ENCODE measurements at places on chromosomes 4 and X.
A peak's percentile ranks its signal among the peaks of the same experiment; 100 is the strongest.

DNA sequence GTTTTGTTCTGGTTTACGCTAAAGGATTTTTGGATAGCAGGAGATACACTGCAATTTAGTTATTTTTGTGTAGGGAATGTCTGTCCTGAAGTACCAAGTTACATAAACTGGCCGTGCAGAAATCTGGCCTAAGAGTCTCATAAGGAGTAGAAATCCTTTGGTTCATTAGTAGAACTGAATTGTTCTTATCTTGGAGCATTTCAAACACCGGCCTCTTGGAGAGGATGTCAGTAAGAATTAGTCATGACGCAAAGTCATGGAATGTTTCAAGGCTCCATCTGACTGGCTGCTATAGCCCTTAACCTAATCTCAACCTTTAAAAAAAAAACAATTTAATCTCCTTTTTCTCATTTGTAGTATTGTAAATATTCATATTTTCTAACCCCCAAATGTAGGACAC, 15.2 kb downstream of the PDLIM3 start:
- DNase-seq: no peak

DNA sequence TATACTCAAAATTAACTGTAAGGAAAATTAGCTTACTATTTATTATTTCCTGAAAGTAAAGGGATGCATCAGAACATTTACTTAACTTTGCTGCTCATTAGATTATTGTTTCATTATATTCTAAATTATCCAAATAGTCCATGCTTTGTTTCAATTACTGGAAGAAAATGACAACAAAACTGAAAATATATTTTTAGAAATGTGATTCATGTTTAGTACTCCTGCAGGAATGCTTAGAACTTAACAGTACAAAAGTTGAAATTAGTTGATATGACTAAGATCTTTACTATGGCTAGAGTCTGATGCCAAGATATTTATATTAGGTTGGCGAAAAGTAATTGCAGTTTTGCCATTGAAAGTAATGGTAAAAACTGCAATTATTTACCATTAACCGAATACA, 660.5 kb upstream of the PABPC4L start:
- DNase-seq: no peak

DNA sequence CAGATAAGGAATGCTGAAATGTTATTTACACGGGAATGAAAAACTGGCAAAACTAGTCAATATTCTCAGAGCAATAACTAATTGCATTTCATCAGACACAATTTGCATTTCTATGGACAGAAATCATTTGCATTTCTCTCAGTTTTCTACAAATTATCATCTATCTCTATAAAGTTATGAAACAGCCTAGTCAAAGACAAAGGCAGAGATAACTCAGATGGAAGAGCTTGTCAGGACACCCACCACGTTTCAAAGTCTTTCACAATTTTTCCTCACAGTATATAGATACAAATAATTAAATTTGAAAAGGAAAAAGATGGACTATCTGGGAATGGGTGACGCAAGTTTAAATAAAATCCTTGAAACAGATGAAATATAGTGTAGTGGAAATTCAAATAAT, 230.8 kb downstream of the GASK1B start:
- no peak for DNase-seq

DNA sequence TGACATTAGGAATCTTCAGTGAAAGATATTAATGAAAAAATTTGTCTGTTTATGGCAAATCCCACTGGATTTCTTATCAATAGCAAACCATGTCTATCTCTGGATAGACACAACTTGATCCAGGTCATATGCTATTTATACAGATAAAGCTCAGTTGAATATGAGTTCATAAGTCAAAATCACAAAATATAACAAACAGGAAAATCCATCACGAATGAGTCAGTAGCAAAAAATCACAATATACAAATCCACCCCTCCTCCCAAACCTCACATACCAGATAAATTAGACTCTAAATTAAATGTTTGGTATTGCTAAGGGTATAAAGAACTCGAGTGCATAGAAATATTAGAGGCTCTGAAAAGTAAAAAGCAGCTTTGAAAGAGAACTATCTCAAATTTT, 420.5 kb downstream of the TLL1 start:
- no peak for DNase-seq

DNA sequence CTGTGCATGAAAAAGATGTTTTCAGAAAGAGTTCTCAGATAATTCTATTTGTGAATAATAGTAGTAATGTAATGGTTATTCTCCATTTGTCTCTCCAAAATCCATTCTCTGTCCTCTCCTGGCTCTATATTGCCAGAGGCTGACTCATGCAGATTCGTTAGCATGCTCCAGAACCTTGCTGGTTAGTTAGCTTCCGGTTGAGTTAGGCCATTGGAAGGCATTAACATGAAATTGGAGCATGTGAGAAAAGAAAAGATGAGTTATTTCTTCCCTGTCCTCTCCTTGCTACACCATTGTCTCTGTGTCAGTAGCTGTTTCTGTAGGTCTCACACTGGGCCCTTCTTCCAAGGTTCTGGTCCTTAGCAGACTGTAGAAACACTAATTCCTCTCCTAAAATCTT, 23.5 kb upstream of the PRDM8 start:
- DNase-seq: no peak

DNA sequence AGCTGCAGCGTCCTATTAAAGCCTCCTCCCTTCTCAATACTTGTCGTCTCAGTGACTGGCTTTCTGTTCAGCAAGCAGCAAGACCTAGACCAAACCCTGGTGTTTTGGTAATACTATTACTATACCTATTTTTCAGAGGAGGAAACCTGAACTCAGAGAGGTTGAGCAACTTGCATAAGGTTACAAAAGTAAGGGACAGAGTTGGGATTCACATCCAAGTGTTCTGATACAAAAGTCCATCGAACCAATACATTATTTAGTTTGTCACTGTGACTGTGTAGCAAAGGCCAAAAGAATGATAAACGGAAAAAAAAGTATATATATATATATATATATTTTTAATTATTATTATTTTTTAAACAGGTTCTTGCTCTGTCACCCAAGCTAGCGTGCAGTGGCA, 29.9 kb upstream of the KLHL8 start:
- DNase-seq: no peak

DNA sequence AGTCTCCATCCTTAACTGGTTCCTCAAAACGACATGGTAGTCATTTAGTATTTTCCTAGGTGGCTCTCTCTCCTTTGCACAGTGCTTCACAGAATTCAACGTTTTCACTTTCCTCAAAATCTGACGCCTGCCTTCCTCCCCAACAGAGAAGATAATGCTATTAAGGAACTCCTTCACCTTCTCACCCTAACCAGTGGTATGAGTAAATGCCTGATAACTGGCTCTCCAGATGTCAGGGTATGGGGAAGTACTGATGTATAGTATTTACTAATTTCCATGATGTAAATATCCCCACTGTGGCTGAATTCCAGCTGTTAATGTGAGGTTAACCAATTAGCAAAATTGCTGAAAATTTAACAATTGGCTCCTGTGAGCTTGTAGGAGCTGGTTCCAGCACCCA, 28.8 kb upstream of the NSUN7 start:
- DNase-seq: no peak

- no peak for DNase-seq
Observed at GRCh38 chr4:189278597-189279165, 662.0 kb upstream of the FRG1 start.

GRCh38 chrX:23493941-23494374, 159.3 kb downstream of the PTCHD1 start:
- DNase-seq: no peak

GRCh38 chr4:27020203-27020602, 159.6 kb downstream of the STIM2 start:
- DNase-seq: no peak

DNA sequence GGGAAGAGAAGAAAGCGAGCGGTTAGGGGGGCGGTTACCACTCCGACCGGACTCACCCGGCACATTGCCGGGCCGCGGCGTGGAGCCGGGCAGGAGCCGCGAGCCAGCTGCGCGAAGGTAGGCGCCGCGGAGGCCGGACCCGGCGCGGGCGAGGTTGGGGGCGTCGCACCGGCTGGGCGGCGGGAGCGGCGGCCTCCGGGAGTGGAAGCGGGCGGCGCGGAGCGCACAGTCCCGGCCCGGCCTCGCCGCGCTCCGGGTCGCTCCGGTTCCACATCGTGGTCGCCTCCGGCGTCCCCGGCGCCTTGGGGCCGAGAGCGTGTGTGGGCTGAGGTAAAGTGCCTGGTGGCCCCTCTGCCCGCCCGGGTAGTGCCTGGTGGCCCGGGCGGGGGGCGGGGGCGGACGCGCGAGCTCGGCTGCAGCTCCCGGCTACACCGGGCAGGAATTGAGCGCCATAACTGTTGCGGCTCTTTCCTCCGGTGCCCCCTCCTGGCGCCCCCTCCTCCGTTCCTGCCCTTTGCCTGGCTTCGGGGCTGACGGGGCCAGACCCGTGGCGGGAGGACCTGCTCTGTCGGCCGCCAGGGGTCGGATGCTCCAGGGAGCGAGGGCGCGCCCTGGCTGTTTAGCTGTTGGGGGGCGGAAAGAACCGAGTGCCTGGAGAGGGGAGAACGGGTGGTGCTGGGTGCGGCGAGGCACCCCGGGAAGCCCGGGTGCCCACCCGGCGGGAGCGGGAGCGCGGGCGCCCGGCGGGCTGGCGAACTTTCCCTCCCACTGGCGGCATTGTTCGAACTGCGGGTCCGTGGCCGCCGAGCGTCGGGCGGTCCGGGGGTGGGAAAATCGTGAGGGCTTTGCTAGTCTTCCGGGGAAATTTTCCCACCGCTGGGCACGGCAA, 626 bp downstream of the JADE3 start:
- peak; percentile 32 for DNase-seq

DNA sequence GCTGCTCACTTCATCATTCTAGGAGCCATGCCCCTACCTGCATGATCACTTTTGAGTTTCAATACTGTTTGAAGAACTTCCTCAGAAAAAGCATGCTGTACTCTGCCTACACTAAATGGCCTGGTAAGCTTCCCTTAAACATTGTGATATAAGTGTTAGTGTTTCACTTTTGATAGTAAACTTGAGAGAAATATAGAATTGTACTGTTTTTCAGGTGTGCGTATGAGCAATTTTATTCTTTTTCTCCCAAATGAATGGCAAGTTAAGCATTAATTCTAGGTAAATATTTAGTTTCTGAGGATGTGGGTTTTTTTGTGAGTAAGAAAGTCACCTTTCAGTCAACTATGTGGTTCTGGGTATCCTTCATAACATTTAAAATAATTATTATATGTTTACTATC, 484.5 kb downstream of the IL15 start:
- no peak for DNase-seq

GRCh38 chrX:70252491-70252890, 7.5 kb downstream of the P2RY4 start:
- DNase-seq: no peak

DNA sequence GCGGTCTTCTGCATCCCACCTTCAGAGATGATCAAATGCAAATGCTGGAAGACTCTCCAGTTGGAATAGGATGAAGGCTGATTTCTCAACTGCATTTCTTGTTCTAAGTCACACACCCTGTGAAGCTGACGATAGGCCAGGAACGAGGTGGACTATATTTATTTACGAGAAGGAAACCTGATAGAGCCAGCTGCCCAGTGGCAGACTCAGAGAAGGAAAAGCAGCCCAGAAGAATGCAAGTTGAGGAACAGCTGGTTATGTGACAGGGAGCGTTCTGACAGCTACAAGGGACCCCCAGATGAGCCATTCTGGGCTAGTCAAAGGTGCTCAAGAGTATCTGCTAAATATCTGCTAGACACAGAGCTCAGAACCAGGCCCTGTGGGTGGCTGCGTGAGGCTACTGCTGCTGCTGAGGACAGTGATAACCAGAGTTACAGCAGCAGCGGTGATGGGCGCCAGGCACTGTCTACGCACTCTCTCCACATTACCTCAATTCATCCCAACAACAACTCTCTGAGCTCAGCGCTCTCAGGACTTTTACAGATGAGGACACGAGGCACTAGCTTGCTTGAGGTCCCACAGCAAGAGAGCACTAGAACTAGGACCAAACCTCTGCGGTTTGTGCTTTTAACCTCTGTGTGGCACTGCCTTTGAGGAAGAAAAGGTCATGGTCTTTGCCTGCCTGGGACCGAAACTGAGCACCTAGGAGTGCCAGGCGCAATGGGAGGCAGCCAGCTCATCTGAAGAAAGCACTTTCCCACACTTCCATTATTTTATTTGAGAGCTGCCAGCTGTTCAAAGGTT, 69.0 kb downstream of the GATB start:
- no peak for DNase-seq

- DNase-seq: no peak
Observed at GRCh38 chr4:1019729-1020470, 8.5 kb downstream of the FGFRL1 start.

GRCh38 chr4:172045981-172046380, 232.8 kb downstream of the GALNTL6 start:
- DNase-seq: no peak

DNA sequence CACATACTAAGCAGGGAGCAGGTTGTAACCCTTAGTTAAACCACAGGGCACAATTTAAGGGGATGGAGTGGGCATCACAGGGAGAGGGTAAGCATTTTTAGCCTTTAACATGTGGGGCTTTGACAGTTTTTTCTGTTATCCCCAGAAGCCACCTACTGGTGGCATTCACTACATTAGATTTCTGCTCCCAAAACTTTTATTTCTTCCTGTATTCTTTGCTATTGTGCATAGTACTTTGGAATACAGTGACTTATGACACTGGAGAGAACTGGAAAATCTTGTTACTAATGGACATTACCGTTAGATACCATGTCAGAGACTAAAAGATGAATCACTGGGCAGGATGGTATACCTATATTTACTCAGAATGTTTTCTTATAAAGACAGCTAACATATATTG, 7.3 kb downstream of the TRIM75 start:
- no peak for DNase-seq

DNA sequence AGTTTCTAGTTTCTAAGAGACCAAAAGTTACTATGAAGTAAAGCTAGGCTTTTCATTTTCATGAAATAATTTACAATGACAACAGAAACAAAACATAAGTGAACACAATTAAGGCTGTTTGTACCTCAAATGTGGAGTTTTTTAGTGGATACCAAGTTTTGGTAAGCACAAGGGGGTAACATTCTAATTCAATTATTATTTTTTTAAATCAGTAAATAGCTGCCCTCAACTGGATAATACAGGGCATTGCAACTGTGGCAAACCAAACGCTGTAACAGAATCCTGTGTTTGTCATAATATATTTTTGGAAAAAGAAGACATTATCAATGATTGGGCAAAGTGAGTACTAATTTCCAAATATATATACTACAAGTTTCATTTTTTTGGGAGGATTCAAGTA, 150.3 kb downstream of the FBXW7 start:
- no peak for DNase-seq

DNA sequence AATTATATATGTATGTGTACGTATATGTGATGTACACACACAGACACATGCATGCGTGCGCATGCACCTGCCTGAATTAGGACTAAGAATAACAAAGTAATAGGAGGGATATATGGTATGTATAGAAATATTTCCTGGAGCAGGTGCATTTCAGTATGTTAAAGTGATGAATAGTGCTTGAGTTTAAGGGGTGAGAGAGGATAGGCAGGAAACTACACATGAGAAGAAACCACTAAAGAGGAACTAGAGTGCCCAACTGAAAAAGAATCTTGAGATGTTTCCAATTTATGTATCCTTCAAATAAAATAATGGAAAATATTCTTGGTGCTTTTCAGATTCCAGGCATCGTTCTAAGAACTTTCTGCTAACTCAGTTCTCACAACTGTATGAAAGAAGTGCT, 52.6 kb upstream of the UNC5C start:
- no peak for DNase-seq

- DNase-seq: no peak
Observed at GRCh38 chr4:5658974-5659373, 49.4 kb downstream of the EVC2 start.

- DNase-seq: no peak
Observed at GRCh38 chr4:55395218-55395528, 584 bp upstream of the TMEM165 start.

- DNase-seq: no peak
Observed at GRCh38 chr4:144340931-144341330, 200.4 kb upstream of the GYPA start.
